NCI-H2081 (cell line): ENCODE measurements at places on chromosomes 11 and 22.

GRCh38 chr11:19739872-19740271 is 27.2 kb downstream of the NAV2 start:
- no peak for DNase-seq

GRCh38 chr11:11740836-11741235 is 100.9 kb upstream of the USP47 start:
- DNase-seq, result no peak

DNA sequence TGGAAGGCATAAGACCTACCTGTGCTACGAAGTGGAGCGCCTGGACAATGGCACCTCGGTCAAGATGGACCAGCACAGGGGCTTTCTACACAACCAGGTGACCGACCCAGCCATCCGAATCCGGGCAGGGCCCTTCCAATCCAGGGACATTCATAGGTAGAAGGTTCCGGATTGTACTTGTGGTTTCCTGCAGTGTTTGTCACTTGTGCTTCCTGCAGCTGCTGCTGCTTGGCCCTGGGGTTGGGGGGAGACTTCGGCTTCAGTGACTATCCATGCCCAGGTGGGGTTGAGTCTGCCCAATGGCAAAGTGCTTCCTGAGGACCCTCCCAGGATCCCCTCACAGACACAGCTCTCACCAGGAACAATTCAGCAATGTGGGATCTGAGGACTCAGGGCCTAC is 2.2 kb downstream of the APOBEC3A start:
- no peak for DNase-seq

- no peak for DNase-seq
Observed at GRCh38 chr22:48838846-48839730, 988.6 kb downstream of the BRD1 start.

DNA sequence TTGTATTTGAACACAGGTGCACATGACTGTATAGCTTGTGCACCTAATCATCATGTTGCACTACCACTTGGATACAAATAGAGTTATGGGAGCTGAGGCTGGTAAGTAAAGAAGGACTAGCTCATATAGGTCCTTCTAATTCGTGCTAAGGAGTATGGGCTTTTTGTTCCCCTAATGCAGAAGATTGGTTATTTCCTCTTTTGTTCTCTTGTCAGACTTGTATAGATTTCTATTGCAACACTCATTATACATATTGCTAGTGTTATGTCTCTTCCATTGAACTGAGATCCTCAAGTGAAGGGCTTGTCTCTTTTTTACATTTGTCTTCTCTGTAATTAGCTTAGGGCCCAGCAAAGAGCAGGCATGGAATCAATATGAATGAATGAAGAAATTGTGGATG is 54.1 kb upstream of the ARHGAP20 start:
- DNase-seq, result no peak

- no peak for DNase-seq
Observed at GRCh38 chr11:119479685-119480275, 56.8 kb upstream of the THY1 start.

DNA sequence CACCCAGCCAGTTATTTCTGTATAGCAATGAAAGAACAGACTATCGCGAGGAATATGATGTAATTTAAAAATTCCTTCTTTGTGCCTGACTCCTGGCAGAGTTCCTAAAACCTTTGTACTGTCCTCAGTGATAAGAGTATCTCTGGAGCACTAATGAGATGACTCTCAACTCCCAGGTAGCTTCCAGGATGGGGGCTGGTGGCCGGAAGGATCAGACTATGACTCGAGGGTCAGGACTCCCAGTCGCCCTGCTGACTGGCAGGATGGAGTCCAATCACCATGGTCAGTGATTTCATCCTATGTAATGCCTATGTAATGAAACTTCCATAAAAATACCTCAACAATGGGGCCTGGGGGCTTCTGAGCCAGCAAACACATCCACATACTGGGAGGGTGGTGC is 135.1 kb downstream of the SHANK2 start:
- no peak for DNase-seq

GRCh38 chr11:63791495-63792167 is 21.6 kb upstream of the SPINDOC start:
- no peak for DNase-seq
